Thyroid gland (tissue), 4 donors: ENCODE measurements at places on chromosomes 6 and 20.

DNA sequence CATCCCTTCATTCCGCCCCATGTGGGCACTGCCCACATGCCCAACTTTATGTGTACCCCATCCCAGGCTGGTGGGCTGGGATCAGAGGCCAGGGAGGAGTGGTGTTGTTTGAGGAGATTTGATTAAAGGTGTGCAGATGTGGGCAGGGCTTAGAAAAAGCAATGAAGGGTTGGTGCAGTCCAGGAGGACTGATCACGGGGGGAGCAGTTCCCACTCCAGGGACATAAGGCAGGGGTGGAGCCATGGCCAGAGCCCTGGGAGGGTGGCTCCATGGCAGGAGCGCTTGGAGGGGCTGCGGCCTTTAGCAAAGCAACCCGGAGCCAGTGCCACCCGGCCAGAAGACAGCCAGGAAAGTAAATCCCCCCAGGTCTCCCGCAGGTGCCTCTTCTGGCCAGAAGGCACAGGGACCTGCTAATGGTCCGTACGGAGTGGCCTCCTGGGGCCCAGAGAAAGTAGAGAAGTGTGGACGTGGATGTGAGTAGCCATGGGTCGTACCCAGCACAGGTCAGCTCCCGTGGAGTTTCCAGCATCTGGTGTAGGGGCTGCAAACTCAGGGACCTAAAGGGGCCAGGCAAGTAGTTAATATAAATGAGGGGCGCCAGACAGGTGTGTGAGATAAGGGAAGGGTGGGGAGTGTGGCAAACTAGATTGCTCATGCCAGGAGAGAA lies 62.1 kb upstream of the APCDD1L start:
- no peak for DNase-seq

DNA sequence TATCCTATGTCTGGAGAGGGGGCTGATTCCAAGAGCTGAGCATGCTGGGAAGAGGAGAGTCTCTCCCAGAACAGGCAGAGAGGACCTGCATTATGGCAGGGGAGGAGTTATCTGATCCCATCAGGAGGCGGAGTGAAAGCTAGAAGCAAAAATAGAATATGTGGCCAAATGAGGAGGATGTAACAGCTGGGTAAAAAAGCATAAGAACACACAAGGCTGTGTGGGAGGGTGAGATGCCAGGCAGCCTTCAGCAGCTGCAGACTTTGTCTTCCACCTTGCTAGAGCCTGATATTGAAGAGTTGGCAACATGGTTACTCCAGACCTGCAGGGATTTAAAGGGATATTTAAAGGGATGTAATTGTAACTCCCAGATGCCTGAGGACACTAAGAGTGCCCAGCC lies 167.1 kb downstream of the PTPRT start:
- no peak for DNase-seq

GRCh38 chr6:149478631-149479314 lies 6.0 kb downstream of the ZC3H12D start:
- no peak for DNase-seq

DNA sequence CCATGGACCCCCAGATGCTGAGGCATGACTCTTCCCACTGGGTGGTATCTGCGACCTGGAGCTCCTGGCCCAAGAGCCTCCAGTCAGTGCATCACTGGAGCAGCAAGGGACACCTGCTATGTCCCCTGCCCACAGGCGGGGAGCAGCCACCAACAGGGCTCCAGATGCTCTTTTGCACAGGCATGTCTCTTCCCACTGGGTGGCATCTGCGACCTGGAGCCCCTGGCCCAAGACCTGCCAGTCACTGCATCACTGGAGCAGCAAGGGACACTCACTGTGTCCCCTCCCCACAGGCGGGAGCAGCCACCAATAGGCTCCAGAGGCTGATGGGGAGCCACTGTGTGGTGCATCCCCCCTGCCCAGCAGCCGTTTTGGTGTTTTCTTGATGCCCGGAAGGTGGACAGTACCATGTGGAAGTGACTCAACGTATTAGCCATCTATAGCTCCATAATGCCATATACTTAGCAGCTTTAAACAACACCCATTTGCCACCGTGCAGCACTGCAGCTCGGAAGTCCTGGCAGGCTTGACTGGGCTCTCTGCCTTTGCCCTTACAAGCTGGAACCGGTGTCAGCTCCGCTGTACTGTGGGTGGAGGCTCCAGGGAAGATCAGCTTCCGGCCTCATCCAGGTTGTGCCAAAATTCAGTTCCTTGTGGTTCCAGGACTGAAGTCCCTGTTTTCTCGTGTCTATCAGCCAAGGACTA lies 124.9 kb upstream of the CST7 start:
- no peak for DNase-seq

DNA sequence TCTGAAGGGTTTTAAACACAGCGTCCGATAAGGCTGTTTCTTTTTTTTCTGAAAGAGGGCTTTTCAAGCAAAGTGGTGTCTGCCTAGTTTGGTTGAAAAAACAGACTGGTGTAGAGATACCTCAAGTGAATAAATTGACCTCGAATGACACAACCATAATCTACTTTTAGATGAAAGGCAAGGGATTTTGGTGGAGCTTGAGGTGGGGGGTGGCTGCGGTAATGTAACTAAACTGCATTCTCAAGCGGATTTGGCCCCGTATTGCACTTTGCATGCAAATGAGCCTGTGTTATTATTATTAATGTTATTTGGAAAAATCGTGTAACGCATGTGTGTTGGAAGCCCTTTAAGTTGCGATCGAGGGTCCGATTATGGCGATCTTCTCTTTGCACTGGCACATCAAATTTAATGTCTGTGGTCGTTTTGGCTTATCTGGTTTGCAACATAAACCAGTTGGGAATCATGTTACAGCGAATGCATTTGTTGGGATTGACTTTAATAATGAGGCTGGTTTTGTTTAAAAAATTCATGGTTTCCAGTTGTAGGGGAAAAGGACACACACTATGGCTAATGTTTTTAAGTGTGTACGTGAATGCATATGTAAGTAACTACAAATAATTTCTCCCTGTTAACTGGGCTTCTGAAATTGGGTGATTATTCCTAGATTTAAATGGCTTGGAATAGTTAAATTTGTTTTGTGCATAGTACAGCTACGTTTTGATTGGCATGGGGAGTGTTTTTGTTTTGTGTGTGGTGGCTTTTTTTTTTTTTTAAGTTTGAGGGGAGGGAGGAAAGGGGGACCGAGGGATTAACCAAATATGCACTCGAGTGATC lies 1.0 kb downstream of the JARID2 start:
- peak; percentile 10 for DNase-seq

GRCh38 chr6:69974193-69974592 lies 107.8 kb downstream of the COL19A1 start:
- peak; percentile 12 for DNase-seq
